ENCODE measurements at places on chromosomes 7 and 10.

DNA sequence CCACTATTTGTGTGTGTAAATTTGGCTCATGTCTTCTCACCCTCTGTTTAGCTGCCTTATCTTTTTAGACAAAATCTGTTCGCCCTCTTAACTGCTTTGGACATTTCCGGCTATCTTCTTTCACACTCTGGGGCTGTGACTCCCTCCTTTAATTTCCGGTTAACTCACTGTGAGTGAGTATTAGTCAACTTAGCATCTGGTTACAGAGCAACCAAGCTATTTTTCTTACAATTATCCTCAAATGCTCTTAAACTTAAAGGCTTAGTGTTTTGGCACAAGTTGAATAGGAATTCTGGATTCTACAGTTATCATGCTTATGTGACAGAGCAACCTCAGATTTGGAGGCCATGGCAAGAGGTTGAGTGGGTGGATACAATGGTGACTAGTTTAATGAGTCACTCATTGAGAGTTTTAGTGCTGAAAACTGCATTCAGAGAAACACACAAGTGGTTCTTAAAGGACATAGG lies 177.6 kb upstream of the SEMA3A start:
- no peak for DNase-seq

DNA sequence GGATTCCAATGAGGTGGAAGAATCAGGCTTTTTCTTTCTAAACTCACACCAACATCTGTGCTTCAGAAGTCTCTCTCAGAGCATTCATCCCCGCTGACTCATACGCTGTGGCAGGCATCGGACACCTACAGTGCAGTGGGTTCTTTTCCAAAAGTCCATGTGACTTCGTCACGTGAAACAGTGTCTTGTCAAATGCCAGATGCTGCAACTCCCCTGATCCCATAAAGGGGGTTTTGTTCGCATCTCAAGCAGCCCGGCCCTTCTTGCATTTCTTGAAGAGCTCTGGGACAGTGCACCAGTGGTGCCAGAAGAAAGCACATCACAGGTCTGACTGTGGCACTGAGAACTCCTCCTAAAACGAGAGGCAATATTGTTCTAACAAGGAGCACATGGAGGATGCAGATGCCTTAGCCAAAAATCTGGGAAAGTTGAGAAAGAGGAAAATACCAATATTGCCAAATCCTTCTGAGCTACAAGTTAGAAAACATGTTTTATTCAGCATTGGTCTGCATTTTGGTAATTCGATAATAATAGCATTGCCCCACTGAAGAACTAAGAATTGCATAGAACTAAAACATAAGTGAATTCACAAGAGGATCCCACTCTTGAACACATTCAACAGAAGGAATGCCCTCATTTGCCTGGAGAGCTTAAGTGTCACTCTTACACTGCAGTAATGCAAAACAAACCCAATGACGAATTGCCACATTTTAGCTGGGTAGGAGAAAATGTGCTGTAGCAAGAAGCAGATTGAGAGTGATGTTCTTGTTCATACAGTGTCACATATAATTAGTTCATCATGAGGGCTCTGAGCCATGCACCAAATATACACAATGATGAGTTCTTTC lies 204.4 kb downstream of the CXCL12 start:
- DNase-seq, result no peak

GRCh38 chr7:96596120-96596826 lies 113.4 kb downstream of the SEM1 start:
- peak; percentile 100 for DNase-seq

DNA sequence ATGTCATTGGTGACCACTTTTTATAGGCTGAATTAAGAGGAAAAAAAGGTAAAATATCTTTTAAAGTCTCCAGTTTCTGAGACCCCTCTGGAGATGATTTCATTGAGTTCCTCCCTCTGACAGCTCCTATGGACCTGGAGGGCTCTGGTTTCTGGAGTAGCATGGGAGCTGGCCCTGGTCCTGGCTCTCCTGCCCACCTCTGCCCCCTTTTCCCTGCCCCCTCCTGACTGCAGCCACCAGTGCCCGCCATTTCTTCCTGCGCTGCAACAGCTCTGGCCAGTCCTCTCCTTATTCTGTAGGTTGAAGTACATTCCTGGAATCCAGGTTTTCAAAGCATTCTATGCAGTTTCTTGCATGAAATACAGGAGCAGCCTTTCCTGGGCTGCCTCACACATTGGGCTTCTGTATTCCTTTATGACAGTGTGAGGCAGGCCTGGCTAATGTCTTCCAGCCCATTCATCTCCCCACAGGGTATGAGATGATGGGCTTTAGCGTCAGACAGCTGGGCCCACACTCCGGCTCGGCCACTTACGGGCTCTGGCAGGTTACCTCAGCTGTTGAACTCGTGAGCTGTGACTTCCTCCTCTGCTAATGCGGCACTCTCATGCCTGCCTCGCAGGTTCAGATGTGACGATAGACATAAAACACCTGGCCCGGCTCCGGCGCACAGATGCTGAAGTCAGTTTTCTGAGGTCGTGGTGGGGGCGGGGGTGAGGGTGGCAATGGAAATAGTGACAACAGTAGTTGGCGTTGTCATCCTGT lies 101.7 kb downstream of the MGMT start:
- no peak for DNase-seq

- peak; percentile 83 for DNase-seq
Measured at GRCh38 chr10:97072851-97073665, 112.7 kb downstream of the SLIT1 start.

DNA sequence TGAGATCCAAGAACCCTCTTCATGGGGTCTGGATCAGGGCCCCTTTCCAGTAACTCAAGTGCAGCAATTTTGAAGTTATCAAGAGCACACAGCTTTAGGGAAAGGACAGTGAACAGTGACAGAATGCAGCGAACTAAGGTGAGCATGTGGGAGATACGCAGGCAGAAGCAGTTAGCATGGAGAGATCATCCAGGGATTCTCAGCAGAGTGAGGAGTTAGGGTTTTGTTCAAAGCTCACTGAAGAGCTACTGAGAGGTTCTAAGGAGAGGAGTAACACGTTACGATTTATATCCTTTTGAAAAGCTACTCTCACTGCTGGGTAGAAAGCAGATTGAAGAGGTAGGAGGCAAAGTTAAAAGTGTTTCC lies 83.6 kb upstream of the MPP7 start:
- DNase-seq, result peak; percentile 6

- DNase-seq, result no peak
Measured at GRCh38 chr7:51376420-51377092, 59.9 kb upstream of the COBL start.
